ENCODE measurements at places on chromosomes 11 and 22.

- no peak for DNase-seq
Measured at GRCh38 chr11:77154381-77155081, 26.5 kb downstream of the MYO7A start.

- no peak for DNase-seq
Measured at GRCh38 chr11:30091737-30092136, 74.9 kb upstream of the KCNA4 start.

- no peak for DNase-seq
Measured at GRCh38 chr11:62393061-62393611, 25.7 kb upstream of the SCGB1A1 start.

DNA sequence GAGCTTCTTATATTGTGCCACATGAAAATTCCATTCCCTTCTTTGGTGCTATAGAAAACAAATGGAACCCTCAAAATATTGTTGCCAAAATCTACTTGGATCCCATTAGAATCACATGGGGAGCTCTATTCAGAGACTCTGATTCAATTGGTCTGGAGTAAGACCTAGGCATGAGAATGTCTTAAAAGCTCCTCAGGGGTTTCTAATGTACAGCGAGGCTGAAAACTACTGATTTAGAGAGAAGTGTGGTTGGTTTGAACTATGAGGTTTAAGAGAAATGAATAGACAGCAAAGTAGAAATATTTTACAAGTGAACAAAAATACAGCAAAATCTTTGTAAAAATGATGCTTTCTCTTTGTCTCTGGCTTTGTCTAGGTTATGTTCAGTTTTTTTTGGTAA, 514.7 kb downstream of the CNTN5 start:
- no peak for DNase-seq

- no peak for DNase-seq
Measured at GRCh38 chr22:45917146-45917545, 59.8 kb downstream of the WNT7B start.

DNA sequence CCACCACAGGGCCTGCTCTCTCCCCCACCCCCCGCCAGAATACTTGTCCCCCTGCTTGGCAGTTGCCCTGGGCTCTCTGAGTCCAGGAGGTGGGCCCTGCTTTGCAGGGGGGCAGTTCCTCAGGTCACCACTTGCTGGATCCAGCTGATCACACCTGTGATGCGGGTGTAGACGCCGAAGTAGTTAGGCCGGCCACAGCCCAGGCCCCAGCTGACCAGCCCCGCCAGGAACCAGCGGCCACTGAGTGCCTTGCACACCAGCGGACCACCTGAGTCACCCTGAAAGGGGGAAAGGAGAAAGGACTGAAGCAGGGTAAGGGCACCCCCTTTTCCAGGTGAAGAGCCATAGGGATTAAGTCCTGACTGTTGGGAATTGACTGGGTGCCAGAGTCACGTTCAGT, 14.4 kb downstream of the KCTD17 start:
- no peak for DNase-seq

DNA sequence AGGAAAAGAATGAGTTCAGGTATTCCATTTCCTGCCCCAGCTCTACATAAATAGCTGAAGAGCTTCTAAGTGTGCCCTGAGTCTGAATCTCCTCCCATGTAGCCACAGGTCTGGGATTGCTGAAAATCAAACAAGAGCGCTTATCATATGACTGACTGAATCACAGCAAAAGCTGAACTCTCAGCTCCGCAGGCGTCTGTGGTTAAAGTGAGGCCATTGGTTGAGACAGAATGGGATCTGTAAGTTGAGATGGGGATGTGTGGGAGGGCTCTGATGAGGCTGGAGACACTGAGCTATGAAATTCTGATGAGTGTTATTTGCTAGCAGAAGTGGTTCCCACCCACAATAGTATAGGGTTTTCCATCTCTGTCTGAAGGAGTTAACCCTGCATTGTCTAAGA, 637.0 kb downstream of the OPCML start:
- DNase-seq: no peak

DNA sequence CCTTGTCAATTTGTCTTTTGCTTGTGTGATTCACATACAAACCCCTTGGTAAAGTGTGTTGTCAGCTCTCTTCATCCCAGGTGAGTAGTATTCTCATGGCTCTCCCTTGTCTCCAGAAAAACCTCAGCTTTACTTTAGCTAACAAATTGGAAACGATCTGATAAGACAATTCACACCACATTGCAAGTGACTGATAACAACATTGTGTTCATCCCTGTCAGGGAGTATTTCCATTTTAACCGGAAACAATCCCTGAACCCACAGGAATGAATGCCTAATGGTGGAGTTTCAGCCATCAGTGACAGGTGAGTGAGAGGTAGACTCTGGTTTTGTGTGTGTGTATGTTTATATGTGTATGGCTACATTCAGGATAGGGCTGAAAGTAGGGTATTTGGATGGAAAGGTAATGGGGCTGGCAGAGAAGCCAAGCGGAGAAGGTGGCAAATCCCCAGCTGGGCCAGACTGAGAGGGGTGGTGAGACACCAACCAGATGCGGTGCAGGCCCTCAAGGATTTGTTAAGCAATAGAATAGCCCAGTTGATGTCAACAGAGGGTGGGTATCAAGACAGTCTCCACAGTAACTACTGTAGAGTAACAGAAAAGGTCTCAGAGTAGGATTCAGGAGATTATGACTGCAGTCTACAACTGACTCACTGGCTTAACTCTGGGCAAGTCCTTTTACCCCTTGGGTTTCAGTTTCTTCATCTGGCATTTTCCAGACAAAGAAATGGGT, 7.6 kb downstream of the LRRC51 start:
- no peak for DNase-seq

- no peak for DNase-seq
Measured at GRCh38 chr11:119391275-119391674, 9.8 kb upstream of the USP2 start.

DNA sequence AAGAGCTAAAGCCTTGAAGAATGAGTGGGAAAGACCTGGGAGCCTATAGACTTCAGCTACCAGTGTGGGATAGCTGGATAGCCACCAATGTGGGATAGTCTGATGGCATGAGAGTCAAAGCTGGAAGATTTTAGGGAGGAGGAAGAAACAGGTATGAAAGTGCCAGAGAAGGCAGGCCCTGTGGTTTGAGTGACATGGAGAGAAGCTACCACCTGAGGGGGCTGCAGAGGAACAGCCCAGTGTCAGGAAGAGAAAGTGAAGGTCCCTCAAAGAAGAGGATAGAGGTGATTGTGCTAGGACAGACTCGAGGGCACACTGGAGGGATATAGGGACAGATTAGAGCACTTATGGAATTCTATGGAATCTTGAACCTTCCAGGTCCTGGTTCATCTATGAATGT, 23.1 kb upstream of the PAX6 start:
- no peak for DNase-seq

- DNase-seq: no peak
Measured at GRCh38 chr22:30226192-30226832, 20.2 kb downstream of the LIF start.

- no peak for DNase-seq
Measured at GRCh38 chr11:13358596-13359270, 81.1 kb downstream of the BMAL1 start.

- no peak for DNase-seq
Measured at GRCh38 chr22:50317674-50318073, 9.1 kb downstream of the DENND6B start.

GRCh38 chr11:86688398-86689179, 16.2 kb upstream of the ME3 start:
- no peak for DNase-seq

- no peak for DNase-seq
Measured at GRCh38 chr11:85718991-85719807, 33.2 kb upstream of the CCDC89 start.

DNA sequence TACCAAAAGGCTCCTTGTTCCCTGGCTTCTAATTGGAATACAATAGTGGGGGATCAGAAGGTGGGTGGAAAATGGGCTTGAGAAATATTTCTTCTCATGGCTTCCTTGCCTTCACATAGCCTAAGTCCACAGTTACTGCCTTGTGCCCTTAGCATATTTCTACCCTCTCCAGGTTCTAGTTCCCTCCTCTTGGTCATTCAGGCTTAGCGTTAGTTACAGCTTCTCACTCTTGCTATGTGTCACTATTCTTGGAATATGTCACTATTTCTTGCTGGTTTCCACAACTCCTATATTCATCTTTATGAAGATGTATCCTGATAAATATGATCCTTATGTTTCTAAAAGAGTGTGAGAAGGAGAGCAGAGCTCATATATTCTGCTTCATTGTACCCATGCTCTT, 2.5 kb downstream of the OR2D2 start:
- DNase-seq: no peak

- no peak for DNase-seq
Measured at GRCh38 chr11:71223081-71223405, 29.3 kb downstream of the SHANK2 start.

GRCh38 chr11:121810291-121810690, 305.7 kb downstream of the BLID start:
- no peak for DNase-seq

DNA sequence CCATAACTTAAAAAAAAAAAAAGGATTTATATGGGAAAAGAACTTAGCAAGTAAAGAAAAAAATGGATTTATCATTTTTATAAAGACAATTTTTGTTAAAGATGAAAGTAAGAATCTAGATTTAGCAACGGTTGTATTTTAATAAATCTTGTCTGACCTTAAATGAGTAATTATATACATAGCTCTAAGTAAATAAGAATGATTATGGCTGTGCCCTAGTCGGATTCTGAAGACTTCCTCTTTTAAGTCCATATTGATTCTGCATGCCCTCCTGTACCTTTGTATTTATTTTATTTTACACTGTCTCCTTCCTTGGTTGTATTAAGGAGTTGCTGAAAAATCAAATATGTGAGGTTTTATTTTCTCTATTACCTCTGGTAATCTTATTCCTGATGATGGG, 7.1 kb downstream of the RBX1 start:
- no peak for DNase-seq

DNA sequence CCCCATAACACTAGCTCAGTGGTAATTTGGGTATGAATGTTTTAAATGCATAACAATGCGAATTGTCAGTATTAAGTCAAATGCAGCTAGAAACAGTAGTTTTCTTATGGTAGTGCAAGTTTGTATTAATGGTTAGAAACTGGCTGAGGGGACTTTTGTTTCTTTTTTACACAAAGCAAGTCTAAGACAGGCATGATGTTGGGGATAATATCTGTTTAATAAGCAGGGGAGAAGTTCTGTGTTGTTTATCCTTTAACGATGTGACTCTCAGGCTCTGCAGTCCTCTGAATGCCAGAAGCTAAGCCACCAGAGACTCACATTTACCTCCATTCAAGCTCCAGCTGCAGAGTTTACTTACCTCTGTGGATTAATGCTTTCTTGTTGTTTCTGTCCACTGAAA, 67.8 kb downstream of the SYT9 start:
- no peak for DNase-seq

DNA sequence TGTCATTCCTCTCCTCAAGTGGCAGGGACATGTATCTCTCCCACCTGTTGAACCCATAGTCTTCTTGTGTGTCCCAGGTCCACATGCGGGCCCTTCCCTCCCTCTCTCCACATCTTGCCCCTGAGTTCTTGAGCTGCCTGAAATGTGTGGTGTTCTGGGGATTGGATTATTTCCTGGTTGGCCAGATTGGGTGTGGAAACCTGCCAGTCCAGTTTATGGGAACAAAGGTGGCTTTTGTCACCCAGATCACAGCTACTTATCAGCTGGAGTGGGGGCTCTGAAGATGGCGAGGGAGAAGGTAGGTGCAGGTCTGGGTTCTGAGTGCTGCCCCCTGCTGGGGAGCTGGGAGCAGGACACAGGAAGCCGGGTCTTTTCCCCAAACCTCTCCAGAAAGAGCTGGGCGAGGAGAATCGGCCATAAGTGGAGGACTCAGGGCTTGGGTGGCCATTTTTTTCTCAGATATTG, 14.2 kb downstream of the DTX4 start:
- no peak for DNase-seq

GRCh38 chr22:34454598-34454997, 534.3 kb upstream of the LARGE1 start:
- DNase-seq: no peak

DNA sequence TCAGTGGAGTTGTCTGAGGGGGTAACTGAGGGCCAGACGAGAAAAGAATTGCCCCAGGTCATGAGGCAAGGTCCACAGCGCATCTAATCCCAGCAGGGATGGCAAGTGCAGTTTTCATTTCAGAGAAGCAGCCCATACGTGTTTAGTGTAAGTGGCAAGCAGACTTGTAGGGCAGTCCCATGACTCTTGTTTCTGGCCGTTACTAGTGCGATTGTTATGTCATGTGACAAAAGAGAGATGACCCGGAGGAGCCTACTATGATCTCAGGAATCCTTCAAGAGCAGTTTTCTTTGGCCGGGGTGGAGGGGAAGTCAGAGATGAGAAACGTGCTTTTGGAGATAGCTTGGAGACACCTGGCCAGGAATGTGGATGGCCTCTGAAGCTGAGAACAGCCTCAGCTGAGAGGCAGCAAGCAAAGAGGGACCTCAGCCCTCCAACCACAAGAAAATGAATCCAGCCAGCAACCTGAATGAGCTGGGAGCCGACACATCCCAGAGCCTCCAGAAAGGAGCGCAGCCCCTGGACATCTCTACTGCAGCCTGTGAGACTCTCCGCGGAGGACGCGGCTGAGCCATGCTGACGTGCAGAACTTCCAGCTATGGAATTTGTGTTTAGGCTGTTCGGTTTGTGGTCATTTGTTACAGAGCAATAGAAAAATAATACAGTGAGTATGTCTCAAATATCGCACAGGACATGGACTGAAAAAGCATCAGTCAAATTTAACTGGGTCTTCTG, 44.1 kb upstream of the CDON start:
- DNase-seq: no peak

GRCh38 chr11:69320756-69321741, 27.1 kb downstream of the MYEOV start:
- no peak for DNase-seq

GRCh38 chr11:69217276-69218105, 61.8 kb downstream of the SMIM38 start:
- DNase-seq: no peak

- no peak for DNase-seq
Measured at GRCh38 chr11:72352859-72353551, 81.3 kb downstream of the CLPB start.

GRCh38 chr11:122756417-122756816, 81.9 kb upstream of the CRTAM start:
- peak; percentile 24 for DNase-seq

DNA sequence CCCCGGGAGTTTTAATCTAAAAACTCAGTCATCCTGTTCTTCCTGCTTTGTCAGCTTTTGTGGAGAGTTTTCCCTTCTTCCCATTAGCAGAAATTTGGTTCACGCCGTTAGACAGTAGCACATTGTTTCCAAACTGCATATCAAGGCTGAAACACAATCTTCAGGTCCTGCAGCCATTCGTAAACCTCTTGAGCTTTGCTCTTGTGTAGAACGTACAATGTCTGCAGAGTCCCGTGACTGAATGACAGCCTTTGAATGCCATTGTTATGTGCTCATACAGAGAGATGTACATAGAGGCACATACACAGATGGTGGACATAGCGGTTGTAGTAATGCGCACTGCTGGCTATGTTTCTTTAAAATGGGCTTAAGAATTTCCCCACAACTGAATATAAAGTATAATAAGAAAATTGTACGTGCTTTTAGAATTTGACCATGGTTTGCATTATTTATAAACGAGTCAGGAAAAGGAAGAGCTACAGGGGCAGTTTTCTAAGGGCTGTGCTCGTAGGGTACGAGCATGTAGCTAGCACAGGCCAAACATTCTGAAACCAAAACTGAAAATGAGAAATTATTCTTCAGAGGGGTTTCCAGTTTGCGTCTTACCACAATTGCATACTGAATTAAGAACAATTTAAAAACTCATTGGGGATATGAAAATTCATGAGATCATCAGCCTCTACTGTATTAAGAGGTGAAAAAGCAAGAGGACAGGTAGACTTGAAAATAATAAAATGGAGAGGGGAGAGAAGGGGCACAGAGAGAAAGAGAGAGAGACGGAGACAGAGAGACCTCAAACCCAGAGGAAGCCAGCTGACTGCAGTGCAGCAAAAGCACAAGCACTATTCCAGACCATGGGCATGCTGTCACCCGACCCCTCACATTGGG, 310.1 kb downstream of the CADM1 start:
- no peak for DNase-seq
